NCI-H460 (cell line): ENCODE measurements at places on chromosomes 1 and 21. TPM values are rescaled to one million over a fixed set of nuclear protein-coding genes. Genes with fewer than 3 reads are reported as not detected.

RPE65 gene
- total RNA-seq: 4.1 and 5.0 TPM in 2 replicates

DNA sequence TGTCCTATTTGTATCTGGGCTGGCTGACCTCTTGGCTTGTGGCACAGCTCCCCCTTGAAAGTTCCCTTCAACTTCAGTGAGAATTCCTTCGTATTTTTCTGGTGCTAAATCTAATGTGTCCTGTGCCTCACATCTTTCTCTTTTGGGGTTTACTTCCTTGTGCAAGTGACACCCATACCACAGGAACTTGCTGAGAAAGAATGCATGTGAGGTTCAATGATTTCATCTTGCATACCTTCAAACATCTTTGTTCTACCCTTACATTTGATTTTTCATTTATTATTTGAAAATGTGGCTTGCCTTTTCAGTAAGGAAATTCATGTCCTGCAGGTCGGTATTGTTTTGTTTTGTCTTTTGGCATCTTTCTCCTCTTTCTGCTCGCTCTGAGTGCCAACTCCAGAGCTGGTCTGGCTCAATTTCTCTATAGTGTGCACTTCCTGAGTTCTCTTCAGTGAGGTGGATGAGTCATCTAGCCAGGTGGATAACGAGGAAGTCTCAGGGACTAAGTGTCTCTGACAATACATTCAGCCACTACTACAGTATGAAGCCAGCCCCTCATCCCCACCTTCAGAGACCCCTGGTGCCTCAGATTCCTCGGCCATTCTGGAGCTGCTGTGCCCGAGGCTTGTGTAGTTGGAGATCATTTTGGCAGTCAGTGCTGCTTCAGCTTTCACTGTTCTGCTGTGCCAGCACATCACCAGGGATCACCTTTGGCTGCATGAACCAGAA, 59.5 kb downstream of the RIPK4 start:
- DNase-seq: no peak

GRCh38 chr1:146029117-146029516, 7.6 kb upstream of the HJV start:
- DNase-seq: no peak

DNA sequence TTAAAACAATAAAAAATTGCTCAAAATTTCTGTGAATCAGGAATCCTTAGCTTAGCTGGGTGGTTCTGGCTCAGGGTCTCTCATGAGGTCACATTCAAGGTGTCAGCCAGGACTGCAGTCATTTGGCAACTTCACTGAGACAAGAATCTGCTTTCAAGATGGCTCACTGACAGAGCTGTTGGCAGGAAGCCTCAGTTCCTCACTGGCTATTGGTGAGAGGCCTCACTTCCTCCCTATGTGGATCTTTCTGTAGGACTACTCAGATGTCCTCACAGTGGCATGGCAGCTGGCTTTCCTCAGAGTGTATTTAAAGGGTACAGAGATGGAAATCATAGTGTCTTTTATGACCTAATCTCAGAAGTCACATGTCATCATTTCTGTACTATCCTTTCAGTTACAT, 785.7 kb downstream of the ADGRL2 start:
- DNase-seq: no peak

- DNase-seq: peak; percentile 35
These were observed 289.8 kb downstream of the NTNG1 start for GRCh38 chr1:107430540-107431228.

DNA sequence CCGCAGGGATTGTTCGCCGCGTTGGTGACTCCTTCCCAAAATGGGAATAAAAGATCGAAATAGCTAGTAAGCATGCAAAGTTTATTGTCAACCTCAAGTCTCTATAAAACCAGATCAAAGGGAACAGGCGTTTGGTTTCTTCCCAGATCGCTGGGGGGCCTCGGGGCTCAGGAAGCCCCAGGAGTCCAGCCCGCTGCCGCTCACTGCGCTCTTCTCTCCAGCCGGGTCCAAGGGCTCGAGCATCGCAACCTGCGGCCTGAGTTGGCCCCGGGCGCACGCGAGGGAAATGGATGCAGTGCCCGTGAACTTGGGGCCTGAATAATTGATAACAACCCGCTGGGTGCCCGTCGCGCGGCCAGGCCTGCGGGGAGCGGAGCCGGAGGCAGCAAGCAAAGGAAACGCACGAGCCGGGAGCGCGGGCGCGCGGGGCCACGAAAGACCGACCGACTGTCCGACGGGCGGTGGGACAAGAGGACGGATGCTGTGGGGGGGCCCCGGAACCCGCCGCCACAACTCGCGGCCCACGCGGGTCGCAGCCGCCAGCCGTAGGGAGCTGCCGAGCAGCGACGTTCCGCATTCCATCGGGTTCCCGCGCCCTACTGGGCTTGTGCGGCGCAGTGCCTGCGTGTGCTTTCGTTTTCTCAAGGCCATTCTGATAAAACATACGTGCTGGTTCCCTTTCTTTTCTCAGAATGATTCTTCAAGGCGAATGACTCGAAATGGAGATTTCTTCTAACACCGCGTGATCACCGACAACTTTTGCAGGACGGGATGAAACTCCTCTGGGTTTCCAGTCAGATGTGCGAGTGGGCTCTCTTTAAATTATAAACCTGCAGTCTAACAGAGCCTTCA, 14.0 kb upstream of the ALX3 start:
- no peak for DNase-seq

- no peak for DNase-seq
These were observed 63.5 kb upstream of the KIAA1614 start for GRCh38 chr1:180849031-180849775.

SLC16A4 gene
- total RNA-seq: 412 and 417 TPM in 2 replicates

DNA sequence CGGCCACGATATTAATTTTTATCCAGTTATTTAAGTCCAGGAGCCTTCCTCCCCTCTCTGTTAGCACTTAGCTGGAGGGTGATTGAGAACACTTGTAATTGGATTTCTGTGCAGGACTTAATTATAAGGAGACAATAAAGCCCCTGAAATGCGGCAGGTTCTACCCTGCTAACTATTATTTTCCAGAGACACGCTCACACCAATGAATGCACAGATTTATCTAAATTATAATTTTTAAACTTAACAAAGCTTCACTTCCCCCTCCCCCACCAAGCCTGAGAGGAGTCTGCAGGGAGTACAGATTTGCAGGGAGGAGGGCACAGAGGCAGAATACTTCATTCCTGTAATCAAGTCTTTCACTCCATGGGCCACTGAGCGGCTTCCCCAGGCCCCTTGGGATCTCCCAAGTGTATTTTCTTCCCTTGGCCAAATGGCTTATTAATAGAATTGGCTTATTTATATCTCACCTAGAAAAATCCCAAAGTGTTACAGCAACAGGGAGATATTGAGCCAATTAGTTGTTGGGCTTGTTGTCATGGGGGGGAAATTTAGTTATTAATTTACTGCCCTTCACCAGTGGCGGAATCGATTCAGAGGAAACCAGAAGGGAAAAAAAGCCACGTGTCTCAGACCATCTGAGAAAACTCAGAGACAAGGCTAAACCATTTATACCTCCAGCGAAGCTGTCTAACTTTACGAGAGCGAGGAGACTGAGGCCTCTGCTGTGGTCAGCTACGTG, 99.0 kb upstream of the CD34 start:
- DNase-seq: no peak

DNA sequence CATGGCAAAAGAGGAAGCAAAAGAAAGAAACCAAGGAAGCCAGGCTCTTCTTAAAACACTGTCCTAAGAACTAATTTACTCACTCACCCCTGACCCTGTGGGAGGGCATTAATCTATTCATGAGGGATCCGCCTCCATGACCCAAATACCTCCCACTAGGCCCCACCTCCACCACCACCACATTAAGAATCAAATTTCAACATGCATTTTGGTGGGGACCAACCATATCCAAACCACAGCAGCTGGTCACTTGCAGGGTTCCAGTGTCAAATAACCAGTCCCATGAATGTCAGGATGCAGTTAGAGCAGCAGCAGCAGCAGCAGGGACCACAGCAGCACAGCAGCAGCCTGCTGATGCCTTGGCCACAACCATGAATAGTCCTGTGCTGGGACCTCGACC, 83.8 kb downstream of the ZC3H11B start:
- no peak for DNase-seq

BTBD19 gene
- 1.5 and 2.0 TPM in 2 replicates for total RNA-seq
